ENCODE measurements at places on chromosomes 12 and 14.

DNA sequence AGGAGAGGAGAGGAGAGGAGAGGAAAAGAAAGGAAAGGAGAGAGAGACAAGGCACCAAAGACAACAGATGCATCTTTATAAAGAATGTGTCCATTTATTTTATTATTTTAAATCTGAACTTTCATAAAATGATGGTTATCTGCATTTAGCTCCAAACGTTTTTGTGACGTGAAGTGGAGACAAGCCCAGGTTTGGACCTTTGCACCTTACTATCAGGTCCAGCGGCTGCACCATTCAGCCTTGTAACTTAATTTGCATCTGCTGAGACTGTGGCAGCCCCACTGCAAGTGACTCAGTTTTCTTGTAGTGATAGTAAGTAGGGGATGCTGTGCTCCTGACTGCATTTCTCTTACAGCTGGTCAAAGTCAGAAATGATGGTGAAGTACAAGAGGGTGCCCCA, 130.7 kb downstream of the NTF3 start:
- DNase-seq: no peak

GRCh38 chr14:24277606-24278321, 6.4 kb upstream of the RABGGTA start:
- DNase-seq: no peak

DNA sequence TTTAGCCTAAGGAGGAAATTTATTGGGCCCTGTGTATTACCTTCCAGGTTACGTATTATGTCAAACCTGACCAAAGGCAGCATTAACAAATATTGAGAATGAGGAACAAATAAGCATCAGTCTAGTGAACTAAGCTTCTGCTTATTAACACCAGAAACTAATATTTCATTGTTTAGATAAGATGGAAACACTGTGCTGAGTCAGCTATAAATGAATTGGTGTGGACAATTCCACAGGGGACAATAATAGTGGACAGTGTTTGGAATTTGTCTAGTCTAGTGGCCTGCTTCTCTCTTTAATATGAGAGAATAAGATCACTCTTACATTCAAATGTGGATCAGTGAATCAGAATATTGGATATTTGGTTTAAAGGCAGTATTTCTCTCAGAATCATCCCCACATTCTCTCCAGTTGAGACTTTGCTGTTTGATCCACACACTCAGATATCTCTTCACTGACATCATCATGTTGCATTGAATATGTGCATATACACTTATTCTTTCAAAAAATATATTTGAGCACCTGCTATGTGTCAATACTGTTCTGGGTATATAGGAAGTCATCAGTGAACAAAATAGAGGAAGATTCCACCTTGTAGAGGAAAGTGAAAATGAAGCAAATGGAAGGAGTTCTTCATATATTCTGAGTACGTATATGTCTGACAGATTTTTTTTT, 136.3 kb downstream of the DIO2 start:
- DNase-seq: no peak

GRCh38 chr14:68208218-68208617, 388.6 kb downstream of the RAD51B start:
- no peak for DNase-seq

- DNase-seq: no peak
Observed at GRCh38 chr12:11689591-11690186, 40.2 kb downstream of the ETV6 start.

GRCh38 chr12:70042675-70043074, 200.6 kb upstream of the CNOT2 start:
- DNase-seq: no peak

DNA sequence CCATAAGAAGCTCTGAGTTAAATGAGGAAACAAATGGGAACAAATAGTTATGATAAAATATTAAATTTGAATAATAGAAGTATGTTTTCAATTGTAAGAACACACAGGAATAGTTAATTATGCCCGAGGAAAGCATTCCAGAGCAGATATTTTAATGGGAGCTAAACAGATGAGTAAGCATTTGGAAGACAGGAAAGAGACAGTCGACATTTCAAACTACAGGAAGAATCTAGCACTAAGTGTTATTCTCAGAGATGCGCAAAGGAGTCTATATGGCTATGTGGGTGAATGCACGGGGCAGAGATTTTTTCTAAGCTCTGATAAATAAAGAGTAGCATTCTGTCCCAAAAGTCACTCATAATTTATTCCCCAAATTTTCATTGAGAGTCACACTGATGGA, 64.5 kb upstream of the SSTR1 start:
- DNase-seq: no peak

GRCh38 chr12:4505376-4505986, 33.2 kb upstream of the RAD51AP1 start:
- no peak for DNase-seq

DNA sequence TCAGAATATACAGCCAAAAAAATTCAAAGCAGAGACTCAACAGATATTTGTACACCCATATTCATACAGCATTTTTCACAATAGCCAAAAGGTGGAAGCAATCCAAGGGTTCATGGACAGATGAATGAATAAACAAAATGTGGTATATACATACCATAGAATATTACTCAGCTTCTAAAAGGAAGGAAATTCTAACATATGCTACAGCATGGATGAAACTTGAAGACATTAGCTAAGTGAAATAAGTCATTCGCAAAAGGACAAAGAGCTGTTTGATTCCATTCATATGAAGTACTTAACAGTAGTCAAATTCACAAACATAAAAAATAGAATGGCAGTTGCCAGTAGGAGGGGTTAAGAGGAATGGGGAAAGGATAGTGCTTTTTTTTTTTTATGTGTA, 91.8 kb upstream of the ARID2 start:
- no peak for DNase-seq

DNA sequence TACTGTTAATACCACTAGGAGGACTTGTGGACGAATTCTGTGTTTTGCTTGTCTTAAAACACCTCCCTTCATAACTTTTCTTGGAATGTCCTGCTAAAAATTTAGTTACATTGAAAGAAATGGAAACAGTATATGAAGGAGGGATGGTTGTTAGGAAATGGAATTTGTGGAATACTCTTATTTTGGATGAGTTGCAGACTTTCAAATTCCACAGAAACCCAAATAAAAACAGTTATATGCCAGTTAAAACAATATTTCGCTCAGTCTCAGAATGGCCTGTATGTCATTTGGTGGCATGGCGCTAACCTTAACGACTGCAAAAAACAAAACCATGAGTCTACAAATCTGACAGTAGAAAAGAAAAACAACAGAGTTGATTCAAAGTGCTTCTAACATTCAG, 12.2 kb upstream of the ARHGAP5 start:
- DNase-seq: no peak

GRCh38 chr12:3600039-3600720, 109.2 kb downstream of the PRMT8 start:
- no peak for DNase-seq

GRCh38 chr12:126582231-126582630, 1517.0 kb downstream of the AACS start:
- no peak for DNase-seq

GRCh38 chr14:68896132-68896531, 83.0 kb downstream of the ACTN1 start:
- no peak for DNase-seq

- DNase-seq: no peak
Observed at GRCh38 chr12:31118347-31119191, 44.9 kb downstream of the DDX11 start.

DNA sequence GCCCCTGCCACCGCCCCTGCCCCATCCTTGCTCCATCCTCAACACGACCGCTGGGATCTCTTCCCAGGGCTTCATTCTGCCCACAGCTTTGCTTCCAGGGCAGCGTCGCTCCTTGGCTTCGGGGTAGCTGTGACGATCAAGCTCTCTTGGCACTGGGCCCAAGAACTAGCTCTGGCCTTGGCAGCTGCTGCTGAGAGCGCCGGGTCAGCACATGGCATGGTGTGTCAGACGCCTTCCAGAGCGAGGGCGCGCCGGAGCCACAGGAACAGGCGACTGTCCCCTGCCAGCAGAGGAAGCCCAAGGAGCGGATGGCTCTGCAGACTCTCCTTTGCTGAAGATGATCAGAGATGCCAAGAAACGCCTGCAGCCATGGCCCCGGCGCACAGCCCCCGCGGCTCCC, 15.9 kb downstream of the RAB35 start:
- no peak for DNase-seq

Data from activated effector memory CD4-positive, alpha-beta T cell treated with Interleukin-2 at 50 U/mL for 16 hours (primary cell).